Mesenteric fat pad (tissue), 1 donor: ENCODE measurements at places on chromosomes 2 and 18. TPM values are rescaled to one million over a fixed set of nuclear protein-coding genes. Genes with fewer than 3 reads are reported as not detected.

GRCh38 chr2:242015108-242016065, 145.9 kb downstream of the RTP5 start:
- peak; percentile 57 for DNase-seq

DNA sequence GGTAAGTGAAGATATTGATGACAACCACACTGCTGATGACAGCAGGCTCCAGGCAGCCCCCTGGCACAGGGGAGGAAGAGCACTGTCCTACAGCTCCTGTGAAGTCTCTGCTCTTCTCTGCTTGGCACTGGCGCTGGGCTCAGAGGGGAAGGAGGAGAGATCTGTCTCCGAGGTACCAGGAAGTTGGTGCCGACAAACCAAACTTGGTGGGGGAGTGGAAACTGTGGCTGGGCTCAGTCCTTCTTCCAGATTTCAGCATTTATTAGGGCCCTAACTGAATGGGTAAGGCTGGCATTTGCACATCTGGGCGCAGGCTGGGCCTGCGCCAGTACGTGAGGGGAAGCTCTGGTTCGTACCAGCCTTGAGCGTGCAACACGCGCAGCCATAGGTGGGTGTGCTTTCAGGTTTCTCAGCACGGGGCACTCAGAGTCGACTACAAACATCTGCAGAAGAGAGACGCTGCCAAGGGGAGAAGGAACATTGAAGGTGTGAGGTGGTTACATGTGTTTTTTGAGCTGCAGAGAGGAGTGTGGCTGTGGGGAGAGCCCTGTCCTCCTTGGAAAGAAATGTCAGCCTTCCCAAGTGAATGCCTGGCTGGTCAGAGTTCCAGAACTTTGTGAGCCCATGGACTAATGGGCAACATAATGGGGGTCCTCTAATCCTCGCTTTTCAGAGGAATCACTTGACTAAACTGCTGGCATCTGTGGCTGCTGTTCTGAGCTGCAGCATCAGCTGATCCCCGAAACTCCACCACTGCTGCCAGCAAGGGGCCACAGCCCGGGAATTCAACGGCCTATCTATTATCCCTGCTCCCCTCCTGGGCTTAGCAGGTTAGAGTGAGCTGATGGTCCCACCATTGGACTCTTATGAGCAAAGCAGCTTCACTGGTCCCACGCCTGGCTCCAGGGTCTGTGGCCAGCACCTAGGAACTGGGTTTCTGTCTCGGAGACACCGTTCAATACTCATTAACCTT, 55.2 kb upstream of the SEMA4C start:
- no peak for DNase-seq

- DNase-seq: no peak
Measured at GRCh38 chr2:21175895-21176646, 52.3 kb downstream of the TDRD15 start.

- DNase-seq: no peak
Measured at GRCh38 chr2:201628545-201628944, 14.8 kb downstream of the TMEM237 start.

The ALPG gene
- not detected for total RNA-seq

- no peak for DNase-seq
Measured at GRCh38 chr2:16774091-16774490, 108.5 kb upstream of the CYRIA start.

- DNase-seq: no peak
Measured at GRCh38 chr2:203861197-203861596, 6.4 kb upstream of the CTLA4 start.

DNA sequence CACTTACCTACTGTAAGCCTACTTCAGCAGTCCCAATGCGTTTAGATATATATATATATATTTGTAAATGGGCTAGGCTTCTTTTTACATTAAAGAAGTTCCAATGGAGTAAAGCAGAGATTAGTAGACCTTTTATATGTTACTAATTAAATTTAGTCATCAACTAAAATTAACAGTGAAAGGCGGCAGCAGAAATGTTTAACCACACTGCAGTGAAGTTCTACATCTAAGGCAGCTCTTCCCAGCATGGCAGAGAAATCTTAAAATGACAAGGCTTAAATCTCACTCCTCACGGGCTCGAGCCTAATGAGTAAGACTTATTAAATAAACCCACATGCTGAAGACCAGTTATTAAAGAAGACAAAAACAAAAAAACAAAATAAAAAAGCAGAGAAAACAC, 19.1 kb upstream of the KANSL1L start:
- no peak for DNase-seq

The EML6 gene
- 2.4 TPM for total RNA-seq

DNA sequence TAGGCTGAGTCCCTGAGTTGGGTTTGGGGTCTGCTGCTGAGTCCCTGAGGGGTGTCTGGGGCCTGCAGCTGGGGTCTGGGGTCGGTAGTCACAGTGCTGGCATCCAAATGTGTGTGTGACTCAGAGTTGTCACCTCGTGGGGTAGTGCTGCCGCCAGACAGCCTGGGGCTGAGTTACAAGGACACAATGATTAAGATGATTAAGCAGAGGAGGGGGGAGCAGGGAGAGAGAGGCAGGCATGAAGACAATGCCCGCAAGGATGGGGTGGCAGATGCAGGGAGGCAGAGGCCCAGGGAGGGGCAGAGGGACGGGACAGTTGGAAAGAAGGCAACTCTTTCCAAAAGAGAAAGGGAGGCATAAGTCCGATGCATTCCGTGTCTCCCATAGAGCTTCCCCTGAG, 120.2 kb downstream of the CELF4 start:
- no peak for DNase-seq

DNA sequence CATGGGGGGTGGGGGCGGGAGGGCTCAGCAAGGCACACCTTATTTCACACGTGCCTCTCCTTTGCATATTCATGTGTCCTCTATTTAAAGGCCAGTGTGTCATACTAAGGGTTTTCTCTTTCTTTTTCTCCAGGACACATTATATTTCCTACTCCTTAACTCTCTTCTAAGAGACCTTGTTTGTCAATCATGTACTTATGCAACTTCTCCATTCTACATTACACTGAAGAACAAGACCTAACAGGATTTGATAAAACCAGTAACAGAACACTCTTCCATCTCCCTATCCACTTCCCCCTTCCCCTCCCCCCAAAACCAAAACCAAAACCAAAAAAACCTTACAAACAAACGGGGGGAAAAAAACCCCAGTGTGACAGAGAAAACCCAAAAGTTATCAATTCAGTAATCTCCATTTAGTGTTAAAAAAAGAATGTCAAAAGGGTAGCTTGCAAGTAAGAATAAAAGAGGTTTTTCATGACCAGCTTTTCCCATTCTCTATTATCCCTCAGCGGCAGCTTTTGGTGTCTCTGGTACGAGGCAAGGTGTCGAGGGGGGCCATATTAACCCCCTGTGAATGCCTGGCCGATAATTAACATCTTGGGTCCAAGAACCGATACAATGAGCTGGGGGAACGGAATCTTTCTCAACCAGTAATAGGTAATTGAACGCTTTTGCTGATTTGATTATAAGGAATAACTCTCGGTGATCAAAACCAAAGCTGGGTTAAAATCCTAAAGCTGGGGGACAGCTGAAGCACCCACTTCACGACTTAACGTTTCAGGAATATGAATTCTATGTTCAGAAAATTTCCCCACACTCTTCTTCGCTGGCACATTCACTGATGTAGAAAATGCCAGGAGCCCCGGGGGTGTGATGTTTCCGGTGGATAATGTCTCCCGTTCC, 191.0 kb upstream of the TCF4 start:
- no peak for DNase-seq

The ZBTB14 gene
- 9.2 TPM for total RNA-seq

DNA sequence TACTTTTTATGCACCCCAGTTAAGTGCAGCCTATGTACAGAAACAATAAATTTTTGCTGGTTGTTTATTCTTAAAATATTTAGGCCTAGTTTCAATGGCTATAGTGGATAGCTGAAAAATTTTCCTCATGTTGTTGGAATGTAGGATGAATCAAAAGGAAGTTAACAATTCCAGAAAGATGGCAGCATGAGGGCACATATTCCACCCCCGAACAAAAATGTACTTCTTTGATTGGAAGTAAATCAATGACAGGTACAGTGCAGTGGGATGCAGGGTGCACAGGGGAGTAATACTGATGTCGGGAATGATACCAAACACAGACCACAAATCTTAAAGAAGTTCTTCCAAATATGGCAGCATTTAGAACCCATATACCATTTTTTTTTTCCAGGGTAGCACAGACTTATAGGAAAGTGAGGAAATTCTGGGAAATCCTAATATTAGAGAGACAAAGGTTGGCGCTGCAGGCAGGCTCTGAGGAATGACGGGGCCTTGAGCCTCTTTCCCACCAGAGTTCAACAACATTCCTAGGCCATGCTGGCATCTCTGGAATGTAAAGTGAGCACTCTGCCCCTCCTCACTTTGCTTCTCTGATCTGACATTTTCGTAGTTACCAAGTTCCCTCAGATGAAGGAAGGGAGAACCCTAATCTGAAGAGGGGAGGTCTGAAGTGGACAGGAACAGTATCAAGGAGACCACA, 36.6 kb upstream of the IKZF2 start:
- no peak for DNase-seq

The IL1B gene
- 8.2 TPM for total RNA-seq

DNA sequence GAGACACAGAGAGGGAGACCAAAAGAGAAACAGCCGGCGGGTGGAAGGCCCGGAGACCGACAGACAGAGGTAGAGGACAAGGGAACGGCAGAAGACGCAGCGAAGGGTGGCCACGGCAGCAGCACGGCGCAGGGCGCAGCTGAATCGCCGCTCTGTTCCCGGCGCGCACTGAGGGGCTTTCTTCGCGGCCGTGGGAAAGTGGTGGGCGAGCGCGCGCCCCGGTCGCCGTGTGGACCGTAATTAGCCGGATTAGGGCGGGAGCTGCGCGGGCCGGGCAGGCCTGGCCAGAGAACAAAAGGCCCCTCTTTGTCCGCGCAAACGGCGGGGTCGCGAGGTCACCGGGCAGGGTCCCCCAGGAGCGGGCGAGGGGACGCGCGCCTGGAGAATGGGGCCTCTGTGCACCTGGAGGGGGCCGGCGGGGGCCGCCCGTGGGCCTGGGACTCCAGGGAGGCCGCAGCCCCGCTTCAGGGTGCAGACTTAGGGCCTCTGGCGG, 158.3 kb downstream of the ZFP36L2 start:
- DNase-seq: peak; percentile 87

- no peak for DNase-seq
Measured at GRCh38 chr2:51472783-51473182, 440.9 kb upstream of the NRXN1 start.

- DNase-seq: no peak
Measured at GRCh38 chr2:98615481-98615880, 7.1 kb downstream of the UNC50 start.

DNA sequence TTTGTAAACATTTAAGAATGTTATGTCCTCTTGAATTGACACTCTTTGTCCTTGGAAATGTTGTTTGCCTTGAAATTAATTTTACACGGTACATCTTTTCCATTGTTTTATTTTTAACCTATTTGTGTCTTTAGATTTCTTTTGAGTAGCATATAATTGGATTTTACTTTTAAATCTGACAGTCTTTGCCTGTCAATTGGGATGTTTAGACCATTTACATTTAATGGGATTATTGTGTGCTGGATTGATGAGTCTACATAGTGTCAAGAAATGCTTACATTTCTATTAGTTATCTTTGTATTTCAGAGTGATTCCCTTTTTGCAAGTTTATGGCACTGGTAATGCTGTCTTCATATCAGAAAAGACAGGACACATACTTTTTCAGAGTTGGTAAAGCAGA, 61.5 kb downstream of the BABAM2 start:
- DNase-seq: no peak

The CXCR1 gene
- total RNA-seq: 7.2 TPM

DNA sequence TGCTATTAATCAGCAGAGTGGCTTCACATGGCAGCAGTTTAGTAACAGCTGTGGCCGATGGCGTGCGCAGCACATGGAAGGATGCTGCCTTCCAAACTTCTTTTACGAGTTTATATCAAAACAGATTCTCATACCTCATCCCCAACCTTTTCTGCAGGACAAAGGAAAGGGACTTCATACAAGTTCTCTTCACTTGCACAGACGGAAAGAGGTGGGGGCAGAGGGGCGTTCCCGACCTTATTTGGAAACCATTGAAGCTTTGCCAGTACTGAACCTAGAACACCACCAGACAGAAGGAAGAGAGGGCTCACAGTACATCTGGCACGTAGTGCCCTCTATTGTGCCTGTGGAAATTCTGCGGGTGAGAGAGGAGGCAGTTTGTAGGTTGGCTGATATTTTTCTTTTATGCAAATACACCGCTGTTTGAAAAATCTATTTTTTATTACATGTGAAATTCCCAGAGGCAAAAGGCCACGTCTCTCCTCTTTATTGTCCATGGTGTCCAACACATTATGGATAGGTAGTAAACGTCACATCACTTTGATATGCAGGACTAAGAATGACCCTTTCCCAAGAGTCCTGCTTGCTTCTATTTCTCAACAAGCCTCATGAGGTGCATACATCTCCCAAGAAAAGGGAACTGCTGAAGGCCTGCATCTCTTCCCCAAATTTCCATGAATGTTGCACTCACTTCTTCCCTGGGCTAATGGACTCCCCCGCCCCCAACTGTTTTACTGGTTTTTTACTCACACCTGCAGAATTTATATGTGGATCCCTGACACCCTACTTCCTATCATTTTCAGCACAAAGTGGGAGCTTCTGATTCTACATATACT, 31.3 kb downstream of the COLEC12 start:
- DNase-seq: no peak

The CFAP210 gene
- not detected for total RNA-seq

The KCNG2 gene
- total RNA-seq: 0.51 TPM

DNA sequence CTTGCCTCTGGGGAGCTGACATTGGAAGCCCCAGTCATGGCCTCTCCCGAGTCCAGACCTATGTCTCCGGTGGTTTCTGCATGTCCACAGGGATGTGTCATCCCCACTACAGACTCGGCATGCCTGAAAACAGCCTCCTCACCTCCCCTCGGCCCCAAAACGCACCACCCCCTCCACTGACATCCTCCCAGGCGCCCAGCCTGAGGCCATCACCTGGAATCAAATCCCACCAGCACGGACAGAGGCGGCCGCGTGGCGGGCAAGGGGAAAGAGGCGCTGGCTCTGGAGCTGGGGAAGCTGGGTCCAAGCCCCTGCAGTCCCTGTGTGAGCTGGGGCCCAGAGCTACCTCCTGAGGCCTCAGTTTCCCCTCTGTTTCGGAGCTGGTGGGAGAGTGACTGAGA, 69.9 kb upstream of the SMAD7 start:
- DNase-seq: peak; percentile 65

The SLC11A1 gene
- total RNA-seq: 122 TPM

DNA sequence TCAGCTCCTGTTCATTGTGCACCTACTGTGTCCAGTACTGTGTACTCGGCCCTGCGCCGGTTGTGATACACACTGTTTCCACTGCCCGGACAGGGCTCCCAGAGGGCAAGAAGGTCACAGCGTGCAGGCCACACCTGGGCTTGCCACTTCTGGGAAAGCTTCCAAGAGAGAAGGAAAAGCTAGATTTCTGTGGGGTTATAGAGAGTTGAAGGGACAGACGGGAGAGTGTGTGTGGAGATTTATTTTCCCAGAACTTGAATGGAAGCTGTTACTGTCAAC, 3.8 kb upstream of the CNDP1 start:
- DNase-seq: no peak

The LAMA3 gene
- total RNA-seq: 19.6 TPM
